Activated CD8-positive, alpha-beta T cell treated with anti-CD3 and anti-CD28 coated beads for 36 hours (primary cell): ENCODE measurements at places on chromosomes 2 and 18. TPM values are rescaled to one million over a fixed set of nuclear protein-coding genes. Genes with fewer than 3 reads are reported as not detected.

Gene LRATD1
- not detected for total RNA-seq

Gene MERTK
- total RNA-seq = 0.70 TPM

Gene FBLN7
- total RNA-seq = 7.4 TPM

Gene E2F6
- 10.5 TPM for total RNA-seq

Gene DAPL1
- not detected for total RNA-seq

Gene GPR39
- total RNA-seq = not detected

Gene CXCR4
- 103 TPM for total RNA-seq

Gene SERPINB2
- total RNA-seq = not detected
